ENCODE measurements at places on chromosomes 3 and 15.

- DNase-seq, result no peak
Observed at GRCh38 chr3:150174179-150174578, 203.5 kb upstream of the PFN2 start.

GRCh38 chr15:67242708-67243111 is 11.8 kb downstream of the AAGAB start:
- peak; percentile 11 for DNase-seq

GRCh38 chr3:61030469-61031035 is 220.7 kb downstream of the FHIT start:
- DNase-seq, result no peak

GRCh38 chr15:27457766-27458165 is 486.8 kb downstream of the GABRG3 start:
- DNase-seq, result no peak

- DNase-seq, result peak; percentile 64
Observed at GRCh38 chr15:100602823-100603393, 519 bp downstream of the ASB7 start.

DNA sequence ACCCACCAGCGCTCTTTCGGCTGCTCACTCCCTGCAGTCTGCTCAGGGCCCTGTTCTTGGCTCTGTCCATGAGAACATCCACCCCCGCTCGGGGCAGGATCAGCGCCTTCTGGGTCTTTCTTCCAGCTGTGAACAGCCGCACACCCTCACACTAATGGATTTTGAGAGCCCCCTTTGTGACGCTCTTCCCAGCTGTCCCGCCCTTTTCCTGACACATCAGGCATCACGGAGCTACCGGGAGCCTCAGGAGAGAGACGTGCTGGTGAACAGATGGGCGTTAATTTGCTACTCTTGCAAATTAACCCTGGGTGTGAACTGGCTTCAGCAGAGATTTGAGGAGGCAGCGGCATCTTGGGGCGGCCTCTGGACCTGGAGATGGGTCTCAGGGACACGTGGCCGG is 113.0 kb downstream of the TMEM266 start:
- no peak for DNase-seq

GRCh38 chr3:193779933-193780332 is 186.9 kb downstream of the OPA1 start:
- DNase-seq, result no peak

DNA sequence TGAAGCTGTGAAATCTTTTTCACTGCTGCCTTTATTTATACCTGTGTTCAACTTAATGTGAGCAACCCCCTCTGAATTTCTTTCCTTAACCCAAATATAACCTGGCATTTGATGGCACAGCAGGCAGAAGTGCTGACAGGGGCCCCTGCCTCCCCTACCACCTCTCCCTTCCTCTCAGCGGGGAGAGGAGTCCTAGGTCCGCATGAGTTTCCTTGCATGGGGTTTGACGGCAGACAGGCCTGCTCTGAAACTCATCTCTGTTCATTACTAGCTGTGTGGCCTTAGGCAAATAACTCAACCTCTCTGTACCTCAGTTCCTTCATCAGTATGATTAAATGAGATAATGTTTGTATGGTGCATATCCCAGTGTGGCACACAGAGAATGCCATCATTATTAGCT is 79.7 kb downstream of the SEC22A start:
- no peak for DNase-seq

GRCh38 chr3:112681822-112682325 is 40.9 kb upstream of the CCDC80 start:
- no peak for DNase-seq

DNA sequence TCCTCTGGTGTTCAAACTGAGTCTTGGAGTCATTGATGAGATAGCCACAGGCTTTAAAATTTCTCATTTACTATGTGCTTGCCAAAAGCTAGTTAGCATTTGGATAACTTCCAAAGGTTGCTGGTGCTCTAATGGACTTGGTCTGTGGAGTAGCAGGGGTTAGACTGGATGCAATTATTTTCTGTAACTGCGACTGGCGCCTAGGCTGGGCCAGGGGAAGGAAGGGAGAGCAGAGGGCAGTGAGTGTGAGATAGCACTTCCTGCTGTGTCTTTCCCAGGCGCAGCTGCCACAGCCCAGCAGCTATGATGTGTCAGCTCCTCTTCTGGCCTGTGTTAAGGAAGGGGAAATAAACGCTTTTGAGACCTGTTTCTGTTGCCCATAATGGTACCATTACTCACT is 98.6 kb downstream of the MYRIP start:
- DNase-seq, result no peak

GRCh38 chr15:70575231-70576226 is 187.8 kb downstream of the UACA start:
- DNase-seq, result no peak

DNA sequence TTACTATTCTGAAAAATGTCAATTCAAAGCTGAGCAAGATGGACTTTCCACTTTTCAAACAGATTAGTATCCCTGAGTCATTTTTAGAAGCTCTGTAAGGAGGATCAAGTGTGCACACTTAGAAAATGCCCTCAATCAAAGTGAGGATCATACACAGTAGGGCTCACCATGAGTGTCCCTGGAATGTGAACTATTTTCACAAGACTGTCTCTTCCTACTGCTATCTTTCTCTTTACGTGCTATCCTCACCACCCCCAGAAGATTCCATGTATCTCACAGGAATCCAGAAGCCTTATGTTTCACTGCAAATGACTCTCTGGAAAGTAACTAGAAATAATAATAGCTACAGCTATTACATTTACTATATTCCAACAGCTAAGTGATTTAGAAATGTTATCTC is 349.9 kb upstream of the TGFBR2 start:
- no peak for DNase-seq

GRCh38 chr3:186105543-186105942 is 3.3 kb downstream of the ETV5 start:
- no peak for DNase-seq
